ENCODE measurements at places on chromosomes 16 and 17.

GRCh38 chr16:59658572-59658971, 924.5 kb upstream of the GOT2 start:
- no peak for DNase-seq

- DNase-seq: peak; percentile 16
Observed at GRCh38 chr17:17175917-17176316, 30.2 kb downstream of the PLD6 start.

- peak; percentile 85 for DNase-seq
Observed at GRCh38 chr17:42405963-42406495, 17.0 kb downstream of the CAVIN1 start.

GRCh38 chr17:78501241-78502036, 75.8 kb downstream of the DNAH17 start:
- DNase-seq: no peak

DNA sequence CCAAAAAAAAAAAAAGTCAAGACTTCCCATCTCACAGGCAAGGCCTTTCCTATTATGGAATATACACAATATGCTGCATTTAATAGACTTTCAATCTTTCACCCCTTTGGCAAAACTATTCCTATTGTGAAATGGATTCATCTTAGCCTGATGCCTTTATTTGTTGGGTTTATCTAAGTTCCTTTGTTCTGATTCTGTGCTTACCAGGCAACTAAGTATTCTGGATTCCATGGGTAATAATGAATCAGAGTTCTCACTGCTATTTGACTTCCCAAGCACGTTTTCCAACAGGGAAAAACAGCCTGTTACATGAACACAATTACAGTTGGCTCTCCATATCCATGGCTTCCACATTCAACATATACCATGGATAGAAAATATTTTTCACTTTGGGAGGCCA, 135.5 kb downstream of the MYO1D start:
- no peak for DNase-seq

- DNase-seq: peak; percentile 74
Observed at GRCh38 chr16:85554889-85555718, 58.0 kb upstream of the GSE1 start.

DNA sequence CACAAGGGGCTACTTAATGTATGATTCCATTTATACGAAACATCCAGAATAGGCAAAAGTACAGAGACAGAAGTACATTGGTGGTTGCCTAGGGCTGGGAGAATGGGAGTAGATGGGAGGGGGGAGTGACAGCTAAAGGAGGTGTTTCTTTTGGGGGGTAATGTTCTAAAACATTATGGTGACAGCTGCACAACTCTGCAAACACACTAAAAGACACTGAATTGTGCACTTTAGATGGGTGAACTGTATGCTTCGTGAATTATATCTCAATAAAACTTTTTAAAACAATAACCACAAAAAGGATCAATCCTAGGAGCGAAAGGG, 661 bp downstream of the LYRM9 start:
- no peak for DNase-seq

GRCh38 chr16:28084209-28084608, 20.7 kb upstream of the GSG1L start:
- DNase-seq: no peak

- no peak for DNase-seq
Observed at GRCh38 chr17:51442088-51442865, 181.9 kb downstream of the UTP18 start.

- DNase-seq: no peak
Observed at GRCh38 chr16:87338155-87338765, 21.1 kb upstream of the C16orf95 start.

GRCh38 chr16:54429029-54429428, 142.4 kb upstream of the IRX3 start:
- DNase-seq: no peak

- no peak for DNase-seq
Observed at GRCh38 chr17:46873941-46874645, 22.7 kb downstream of the WNT9B start.

DNA sequence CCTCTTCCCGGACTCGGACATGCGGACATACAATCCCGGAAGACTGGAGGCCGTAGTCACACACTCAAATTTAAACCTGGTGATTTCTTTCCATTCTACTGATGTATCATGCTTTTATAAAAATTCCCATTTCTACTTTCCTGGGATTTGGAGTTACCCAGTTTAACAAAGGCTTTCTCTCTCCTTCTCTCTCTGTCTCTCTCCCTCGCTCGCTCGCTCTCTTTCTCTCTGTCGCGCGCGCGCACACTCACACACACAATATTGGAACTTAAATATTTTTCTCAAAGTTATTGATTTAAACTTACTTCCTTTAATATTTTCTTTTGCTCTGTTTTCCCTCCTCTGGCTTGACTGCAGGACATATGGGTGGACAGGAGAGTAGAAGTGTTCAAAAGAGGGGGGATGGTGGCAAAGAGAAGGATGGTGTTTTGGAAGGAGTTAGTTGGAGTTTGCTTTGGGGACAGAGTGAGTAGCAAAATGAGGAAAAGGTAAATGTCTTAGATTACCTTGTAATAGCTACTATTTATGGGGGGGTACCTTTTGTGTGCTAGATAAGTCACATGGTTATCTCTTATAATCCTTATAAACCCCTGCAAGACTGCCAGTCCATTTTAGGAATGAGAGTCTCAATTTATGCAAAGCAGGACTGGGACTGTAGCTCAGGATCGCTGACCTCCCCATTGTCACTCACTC, 878 bp upstream of the TRIM25 start:
- no peak for DNase-seq

DNA sequence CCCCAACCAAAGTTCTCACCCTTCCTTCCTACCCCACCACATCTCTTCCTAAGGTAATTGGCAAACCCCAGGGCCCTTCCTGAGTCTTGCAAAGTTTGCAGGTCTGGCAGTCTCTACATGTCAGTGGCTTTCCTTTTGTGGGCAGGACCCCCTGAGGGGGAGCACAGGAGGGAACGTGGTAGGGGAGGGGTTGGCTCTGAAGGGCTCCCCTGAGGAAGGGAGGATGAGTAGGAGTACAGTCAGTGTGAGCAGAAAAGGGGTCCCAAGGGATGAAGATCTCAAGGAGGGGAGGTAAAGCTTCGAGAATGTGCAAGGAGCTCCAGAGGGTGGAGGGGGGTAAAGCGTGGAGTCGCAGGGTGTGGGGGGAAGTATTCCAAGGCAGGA, 206.9 kb downstream of the RAB11FIP4 start:
- no peak for DNase-seq

DNA sequence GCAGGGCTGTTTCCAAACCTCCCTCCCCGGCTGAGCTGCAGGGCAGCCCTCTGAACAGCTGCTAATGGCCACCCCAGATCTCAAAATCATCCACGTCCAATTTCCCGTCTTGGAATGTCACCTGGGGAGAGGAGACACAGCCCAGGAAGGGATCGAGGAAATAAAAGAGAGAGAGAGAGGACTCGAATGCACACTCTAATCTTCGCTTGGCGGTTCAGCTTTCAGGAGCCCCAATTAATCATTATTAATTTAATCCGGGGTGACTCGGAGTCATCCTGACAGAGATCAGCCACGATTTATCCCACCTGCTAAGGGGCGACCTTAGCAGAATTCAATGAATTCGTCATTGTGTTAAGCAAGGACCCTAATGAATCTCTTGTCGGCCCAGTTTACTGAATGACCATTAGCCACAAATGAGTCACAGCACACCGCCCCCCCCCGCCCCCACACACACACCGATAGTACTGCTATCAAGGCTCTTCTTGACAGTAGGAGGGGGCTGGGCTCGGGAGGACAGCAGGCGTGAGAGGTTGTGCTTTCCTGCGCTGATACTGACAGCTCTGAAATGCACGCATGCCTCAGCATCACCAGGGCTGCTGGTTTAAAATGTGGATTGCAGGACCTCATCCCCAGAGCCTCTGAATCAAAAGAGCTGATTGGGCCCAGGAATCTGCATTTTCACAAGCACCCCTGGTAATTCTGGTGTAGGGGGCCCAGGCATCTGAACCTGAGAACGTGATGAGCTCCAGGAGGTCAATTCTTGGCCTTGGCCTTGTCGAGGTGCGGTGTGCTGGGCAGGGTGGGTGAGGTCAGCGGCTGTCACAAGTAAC, 190.0 kb upstream of the CIBAR2 start:
- DNase-seq: no peak

DNA sequence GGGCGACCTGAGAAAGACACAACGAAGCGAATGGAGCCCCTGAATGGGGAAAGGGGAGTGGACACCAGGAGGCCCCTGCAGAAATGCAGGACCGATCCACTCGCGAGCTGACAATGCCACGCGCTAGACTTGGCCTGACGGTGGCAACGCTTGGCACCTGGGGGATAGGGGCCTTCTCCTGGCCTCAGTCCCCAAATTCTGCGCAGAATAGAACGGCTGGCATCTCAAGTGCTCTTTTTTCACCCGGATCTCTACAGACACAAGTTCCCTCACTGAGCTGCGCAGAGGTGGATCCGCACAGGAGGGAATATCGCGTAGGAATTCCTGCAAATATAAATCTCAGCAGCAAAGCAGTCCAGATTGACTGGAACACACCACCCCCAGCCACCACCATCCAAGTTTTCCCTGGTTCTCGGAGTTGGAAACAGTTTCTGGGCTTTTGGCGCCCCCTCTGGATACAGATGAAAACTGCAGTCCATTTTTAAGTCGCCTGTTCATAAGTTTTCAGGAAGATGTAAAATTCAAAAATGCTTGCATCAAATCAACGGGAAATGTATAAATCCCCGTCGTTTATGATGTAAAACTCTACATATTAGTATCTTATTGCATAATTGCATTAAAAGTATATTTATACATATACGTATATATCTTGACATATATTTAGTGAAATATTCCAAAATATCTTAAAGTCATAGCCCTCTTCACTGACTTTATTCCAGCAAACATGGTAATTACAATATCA, 2.3 kb upstream of the SOX9 start:
- peak; percentile 19 for DNase-seq

DNA sequence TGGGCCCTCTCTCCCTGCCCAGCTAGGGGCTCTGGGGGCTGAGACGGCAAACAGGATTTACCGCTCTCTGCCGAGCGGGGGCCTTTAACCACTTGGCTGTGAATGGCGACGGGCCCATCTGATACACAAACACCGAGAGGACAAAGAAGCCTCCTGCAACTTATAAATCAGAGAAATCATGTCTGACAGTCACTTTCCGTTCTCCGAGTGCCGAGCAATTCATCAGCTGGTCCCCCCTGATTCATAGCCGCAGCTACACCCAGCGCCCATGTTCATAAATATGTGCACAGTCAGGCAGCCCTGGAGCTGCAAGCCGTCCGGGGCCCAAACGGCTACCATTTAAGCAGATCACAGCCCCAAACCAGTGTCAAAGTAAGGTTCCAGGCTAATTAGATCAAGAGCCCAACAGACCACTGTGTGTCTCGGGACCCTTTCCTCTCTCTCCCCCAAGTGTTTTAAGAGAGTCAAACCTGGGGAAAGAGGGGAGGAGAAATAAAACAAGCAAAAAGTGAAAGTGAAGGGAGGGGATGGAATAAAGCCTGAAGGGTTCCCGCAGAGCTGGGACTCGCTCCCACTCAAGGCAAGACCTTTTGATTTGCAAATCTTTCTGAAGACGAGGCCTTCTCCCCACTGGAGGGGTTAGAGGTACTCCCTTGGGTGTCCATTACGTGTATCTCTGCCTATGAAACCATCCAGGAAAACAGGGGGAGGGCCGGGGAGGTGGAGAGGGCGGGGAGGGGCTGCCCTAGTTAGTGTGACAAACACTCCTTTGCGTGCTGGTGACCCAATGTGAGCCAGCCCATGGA, 154.7 kb downstream of the C16orf78 start:
- DNase-seq: no peak

- no peak for DNase-seq
Observed at GRCh38 chr17:32208436-32208835, 57.2 kb upstream of the RHBDL3 start.

- DNase-seq: no peak
Observed at GRCh38 chr17:80498920-80499410, 22.6 kb upstream of the NPTX1 start.

GRCh38 chr16:84013787-84014569, 28.6 kb downstream of the SLC38A8 start:
- peak; percentile 34 for DNase-seq

- DNase-seq: no peak
Observed at GRCh38 chr17:61701334-61701733, 110.3 kb upstream of the NACA2 start.

DNA sequence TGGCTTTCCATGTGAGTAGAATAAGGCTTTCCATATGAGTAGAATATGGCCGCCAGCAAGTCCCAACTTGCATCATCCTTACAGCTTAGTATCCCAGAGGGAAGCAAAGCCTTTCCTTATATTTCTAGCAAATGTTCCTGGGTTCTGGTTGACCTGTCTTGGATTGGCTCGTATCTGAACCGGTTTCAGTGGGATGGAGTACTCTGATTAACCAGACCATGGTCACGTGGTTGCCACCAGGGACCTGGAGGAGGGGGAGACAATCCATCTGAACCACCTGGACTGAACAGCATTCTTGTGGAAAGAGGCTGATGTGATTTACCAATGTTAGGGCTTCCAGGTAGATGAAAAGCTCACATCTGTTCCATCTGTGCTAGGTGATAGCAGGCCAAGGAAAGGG, 89.0 kb downstream of the SHISA6 start:
- no peak for DNase-seq

- DNase-seq: peak; percentile 67
Observed at GRCh38 chr16:58236231-58236690, 38.4 kb upstream of the CSNK2A2 start.

All from CD4-positive, alpha-beta T cell treated with Interleukin-12 subunit alpha and Interleukin-12 subunit beta, for 1 hour (primary cell).